ENCODE measurements at places on chromosomes 5 and 9.

GRCh38 chr9:135746565-135746964, 44.6 kb downstream of the KCNT1 start:
- DNase-seq: no peak

DNA sequence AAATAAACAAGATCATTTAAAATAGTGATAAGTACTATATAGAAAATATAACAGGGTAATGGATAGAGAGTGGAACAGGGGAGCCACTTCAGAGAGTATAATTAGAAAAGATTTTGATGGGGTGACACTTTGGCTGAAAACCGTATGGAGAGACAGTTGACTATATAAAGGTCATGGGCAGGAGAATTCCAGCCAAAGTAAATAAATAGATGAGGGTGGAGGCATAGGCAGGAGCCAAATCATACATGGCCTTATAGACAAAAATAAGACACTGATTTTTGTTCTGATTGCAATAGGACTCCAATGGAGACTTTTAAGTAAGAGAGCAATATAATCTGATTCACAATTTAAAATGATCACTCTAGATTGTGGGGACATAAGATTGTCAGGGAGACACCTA, 37.5 kb upstream of the NUDT12 start:
- no peak for DNase-seq

GRCh38 chr5:172004824-172005237, 1.6 kb downstream of the FBXW11 start:
- DNase-seq: no peak

GRCh38 chr5:151150471-151151262, 6.9 kb downstream of the ANXA6 start:
- DNase-seq: no peak

DNA sequence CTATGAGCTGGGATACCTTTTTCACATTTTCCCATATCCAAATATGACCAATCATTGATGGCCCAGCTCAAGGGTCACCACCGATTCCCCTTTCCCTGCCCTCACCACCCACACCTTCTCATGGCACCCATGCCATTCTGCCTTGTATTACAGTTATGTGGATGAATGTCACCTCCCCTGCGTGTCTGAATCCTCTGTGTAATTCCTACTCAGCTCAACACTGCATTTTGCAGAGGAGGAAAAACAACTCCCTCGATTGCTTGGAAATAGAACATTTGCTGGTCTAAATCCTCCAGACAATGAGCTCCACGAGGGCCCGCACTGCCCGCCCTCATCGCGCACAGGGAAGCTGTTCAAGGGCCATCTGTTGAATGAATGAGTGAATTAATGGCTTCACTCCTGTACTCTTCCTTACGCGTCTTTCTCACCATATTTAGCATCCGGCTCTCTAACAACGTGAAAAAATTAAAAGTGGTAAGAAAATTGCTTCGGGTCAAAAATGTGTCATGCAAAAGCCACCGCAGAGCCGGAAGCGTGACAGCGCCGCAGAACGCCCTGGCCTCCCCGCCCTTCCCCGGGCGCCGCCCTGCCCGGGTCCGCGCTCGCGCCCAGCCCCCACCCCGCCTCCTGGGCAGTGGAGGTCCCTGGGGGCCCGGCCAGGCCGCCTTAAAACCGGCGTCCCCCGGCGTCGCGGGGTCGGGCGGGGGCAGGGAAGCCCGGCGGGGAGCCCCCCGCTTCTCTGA, 704 bp downstream of the SUSD1 start:
- no peak for DNase-seq

DNA sequence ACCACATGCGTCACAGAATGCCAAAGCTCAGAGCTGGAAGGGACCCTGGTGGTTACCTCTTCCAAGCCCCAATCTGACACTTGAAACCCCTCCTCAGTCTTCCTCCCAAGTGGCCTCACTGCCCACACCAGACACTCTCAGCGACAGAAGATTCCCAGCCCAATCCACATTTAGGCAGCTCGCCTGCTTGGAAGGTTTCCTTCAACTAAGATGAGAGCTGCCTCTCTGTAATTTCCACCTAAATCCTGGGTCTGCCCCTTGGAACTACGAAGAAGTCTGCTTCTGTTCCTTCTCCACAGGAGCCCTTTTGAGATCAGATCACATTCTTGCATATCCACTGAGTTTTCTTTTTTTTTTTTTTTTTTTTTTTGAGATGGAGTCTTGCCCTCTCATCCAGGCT, 83.7 kb downstream of the PAX5 start:
- no peak for DNase-seq

DNA sequence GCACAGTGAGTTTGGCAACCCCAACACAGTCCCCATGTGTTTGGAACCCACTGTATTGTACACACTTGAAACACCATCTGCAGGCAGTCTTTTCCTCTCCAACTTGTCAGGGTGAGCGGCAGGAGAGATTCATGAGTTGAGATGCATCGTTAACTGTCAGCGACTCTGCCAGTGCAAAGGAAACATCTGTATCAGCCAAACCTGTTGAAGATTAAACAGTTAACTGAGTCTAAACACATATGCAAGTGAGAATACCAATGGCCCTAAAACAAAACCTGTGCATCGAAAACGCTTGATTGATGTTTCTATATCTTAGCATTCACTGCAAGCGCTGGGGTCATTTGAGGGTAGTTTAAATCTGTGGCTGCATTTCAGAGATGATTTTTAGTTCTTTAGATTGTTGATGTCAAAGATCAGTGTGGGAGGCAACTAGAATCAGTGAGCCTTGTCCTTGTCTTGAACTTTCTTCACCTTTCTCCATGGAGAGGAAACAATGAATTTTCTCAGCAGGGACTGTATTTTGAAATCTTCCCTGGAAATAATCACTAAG, 41.3 kb upstream of the PAM start:
- no peak for DNase-seq

DNA sequence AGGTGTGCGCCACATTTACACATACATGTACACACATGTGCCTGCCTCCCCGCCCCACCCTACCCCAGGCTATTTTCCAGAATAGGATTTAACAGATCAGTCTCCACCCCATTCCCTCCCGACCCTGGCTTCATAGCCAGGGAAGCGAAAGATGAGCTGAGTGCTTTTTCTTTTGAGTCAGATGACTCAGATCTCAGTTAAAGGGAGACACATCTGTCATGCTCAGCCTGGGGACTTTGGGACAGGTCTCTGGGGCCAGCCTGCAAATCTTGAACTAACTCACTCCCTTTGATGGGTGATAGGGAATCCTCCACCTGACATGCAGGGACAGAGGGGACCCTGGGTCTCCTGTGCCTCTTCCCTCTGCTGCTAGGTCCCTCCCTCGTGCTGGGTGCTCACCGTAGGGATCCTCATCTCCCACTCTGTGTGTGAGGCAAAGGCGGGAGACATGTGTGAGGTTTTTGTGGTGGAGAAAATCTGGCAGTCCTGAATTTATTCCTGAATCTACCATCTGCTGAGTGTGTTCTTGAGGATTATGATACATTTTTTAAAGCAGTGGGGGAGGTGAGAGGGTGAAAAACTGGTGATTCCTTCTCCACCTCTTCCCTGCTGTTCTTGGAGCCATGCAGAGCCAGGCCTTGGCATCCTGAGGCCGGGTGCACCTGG, 37.7 kb downstream of the NEUROG1 start:
- DNase-seq: no peak

GRCh38 chr5:135395451-135395850, 3.6 kb downstream of the MACROH2A1 start:
- no peak for DNase-seq

DNA sequence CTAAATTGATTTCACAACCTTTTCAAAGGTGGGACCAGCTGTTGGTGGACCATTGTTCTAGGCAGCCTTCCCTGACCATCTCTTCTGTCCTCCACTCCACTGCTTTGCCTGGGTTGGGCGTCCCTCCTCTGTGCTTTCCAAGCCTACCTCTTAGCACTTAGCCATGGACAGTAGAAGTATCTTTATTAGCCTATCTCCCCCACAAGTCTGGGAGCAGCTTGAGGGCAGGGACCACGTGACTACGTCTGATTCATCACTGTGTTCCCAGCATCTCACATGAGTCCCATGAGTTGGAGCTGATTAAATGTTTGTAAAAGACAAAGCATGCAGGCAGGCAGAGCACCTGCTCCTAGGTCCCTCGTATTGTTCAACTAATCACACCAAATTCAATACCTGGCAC, 20.9 kb downstream of the MORN5 start:
- peak; percentile 57 for DNase-seq

DNA sequence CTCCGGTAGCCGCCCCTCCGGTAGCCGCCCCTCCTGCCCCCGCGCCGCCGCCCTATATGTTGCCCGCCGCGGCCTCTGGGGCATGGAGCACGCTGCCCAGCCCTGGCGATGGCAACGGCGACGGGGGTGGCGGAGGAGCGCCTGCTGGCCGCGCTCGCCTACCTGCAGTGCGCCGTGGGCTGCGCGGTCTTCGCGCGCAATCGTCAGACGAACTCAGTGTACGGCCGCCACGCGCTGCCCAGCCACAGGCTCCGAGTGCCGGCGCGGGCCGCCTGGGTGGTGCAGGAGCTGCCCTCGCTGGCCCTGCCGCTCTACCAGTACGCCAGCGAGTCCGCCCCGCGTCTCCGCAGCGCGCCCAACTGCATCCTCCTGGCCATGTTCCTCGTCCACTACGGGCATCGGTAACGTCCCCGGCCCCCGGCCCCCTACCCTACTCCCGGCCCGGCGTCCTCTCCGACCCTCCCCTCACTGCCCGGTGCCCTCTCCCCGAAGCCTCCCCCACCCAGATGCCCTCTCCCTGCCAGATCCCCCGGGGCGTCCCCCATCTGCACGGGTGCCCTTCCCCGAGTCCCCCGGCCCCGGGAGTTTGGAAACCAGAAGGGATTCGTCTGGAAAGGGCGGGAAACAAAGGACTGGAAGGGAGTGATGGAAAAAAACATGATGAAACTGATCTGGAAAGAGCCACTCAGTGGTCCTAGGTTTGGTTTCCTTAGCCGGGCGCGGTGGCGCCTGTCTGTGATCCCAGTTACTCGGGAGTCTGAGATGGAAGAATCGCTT, 417 bp downstream of the SRD5A1 start:
- no peak for DNase-seq

DNA sequence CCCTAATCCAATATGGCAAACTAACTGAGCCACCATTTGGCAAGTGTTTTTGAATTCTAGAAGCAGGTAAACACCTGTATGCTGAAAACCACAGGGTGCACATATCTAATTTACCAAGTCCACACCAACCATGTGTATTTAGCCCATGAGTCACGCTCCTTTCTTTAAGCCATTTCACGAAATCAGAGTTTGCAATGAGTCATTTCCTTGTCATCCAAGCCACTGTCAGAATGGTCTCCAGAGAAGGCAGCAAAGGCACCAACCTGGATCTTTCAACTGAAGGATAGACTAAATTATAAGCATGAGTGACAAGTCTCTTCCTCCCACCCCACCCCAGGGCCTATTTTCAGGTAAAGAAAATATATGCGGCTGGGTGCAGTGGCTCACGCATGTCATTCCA, 110.0 kb downstream of the PAX5 start:
- peak; percentile 25 for DNase-seq

DNA sequence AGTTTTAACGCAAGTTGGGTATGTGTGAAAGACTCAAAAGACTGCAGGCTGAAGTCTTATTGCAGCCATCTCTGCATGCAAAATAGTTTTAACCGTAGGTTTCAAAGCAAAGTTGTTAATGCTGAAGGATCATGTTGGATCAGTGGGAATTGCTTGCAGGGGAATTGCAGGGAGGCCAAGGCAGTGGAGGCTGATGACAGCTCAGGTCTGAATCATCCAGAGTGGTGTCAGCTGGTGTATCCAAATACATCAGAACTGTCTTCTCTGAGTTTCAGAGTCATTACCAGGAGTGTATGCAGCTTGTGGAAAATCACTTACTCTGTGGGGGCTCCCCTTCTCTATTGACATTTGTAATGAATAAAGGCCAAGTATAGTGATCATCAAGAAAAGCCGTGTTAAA, 435.7 kb downstream of the SH3GL2 start:
- DNase-seq: peak; percentile 10

- no peak for DNase-seq
These were observed 169.1 kb downstream of the YTHDC2 start for GRCh38 chr5:113682497-113683136.

- DNase-seq: no peak
These were observed 11.8 kb downstream of the NR5A1 start for GRCh38 chr9:124495126-124496074.

- DNase-seq: no peak
These were observed 131.0 kb upstream of the ASTN2 start for GRCh38 chr9:117545846-117546245.

- DNase-seq: peak; percentile 29
These were observed 580 bp downstream of the ERAP1 start for GRCh38 chr5:96807075-96807654.

- DNase-seq: no peak
These were observed 18.9 kb upstream of the CLINT1 start for GRCh38 chr5:157877821-157878220.

DNA sequence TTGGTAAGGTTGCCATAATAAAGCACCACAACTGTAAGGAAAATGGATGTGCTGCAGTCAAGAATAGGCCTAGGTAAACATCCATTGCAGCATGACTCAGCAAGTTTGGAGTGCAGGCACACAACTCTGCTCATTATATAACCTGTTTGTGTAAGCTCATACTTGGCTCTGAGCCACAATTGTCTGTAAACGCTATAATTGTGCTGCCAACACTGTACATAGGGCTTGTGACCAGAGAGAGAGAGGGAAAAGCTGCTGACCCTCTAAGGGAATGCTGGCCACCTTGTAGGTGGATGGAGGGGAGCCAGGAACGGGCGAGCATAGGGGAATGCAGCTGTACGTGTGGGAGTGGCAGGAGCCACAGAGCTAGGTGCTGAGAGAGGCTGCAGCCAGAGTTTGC, 2186.5 kb upstream of the ACO1 start:
- no peak for DNase-seq

GRCh38 chr9:18726546-18726945, 252.6 kb downstream of the ADAMTSL1 start:
- DNase-seq: no peak

- no peak for DNase-seq
These were observed 133.0 kb upstream of the FAM120A start for GRCh38 chr9:93318480-93318879.

DNA sequence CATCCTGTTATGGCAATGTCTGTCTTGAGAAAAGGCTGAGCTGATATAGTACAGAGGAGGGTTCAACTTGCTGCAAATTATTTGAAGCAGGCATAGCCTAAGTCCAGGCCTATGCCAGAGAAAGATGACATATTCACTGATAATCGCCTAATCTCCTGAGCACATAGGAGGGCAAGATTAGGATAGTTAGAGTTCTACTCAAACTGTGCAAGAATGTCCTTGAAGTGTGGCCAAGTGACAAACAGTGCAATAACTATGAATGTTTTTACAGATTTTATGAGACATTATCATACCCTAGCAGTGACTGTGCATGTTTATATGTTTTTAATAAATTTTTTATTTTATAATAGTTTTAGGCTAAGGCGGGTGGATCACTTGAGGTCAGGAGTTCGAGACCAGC, 96.2 kb downstream of the TSSK1B start:
- no peak for DNase-seq

DNA sequence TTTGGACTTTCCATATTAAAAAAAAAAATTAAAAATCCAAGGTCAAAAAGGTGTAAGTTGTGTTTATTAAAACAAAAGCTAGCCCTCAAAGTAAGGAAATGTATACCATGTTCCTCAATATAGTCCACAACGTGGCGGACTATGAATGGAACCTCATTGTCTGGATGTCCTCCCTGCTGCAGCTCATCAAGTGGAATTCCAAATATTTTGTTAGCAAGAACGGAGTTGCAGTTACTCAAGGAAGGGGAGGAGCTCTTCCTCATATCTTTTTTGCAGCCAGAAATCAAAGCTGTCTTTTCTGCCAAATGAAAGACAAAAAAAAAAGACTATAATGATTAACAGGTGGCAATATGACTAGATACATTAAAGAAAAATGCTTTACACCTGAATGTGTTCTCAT, 14.0 kb downstream of the FAM13B start:
- no peak for DNase-seq
